Stimulated activated CD4-positive, alpha-beta T cell treated with anti-CD3 and anti-CD28 coated beads, TNF-alpha, amount 100 ng/mL, for 24 hours (primary cell): ENCODE measurements at places on chromosomes 5 and 9.

DNA sequence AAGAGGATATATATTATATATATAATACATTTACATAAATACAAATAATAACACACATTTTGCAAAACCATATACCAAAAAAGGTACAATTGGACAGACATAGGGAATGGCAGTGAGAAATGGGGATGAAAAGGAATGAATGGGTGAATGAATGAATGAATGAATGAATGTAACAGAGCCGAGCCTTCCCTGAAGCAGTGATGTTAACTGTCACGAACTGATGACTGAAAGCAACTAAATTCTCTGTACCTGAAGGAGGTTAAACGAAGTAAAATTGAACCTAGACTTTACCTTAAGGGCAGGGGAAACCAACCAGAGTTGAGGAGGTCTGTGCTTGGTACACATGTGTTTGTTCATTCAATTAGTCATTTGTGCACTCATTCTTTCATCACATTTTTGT, 169.6 kb upstream of the TBC1D2 start:
- no peak for DNase-seq

DNA sequence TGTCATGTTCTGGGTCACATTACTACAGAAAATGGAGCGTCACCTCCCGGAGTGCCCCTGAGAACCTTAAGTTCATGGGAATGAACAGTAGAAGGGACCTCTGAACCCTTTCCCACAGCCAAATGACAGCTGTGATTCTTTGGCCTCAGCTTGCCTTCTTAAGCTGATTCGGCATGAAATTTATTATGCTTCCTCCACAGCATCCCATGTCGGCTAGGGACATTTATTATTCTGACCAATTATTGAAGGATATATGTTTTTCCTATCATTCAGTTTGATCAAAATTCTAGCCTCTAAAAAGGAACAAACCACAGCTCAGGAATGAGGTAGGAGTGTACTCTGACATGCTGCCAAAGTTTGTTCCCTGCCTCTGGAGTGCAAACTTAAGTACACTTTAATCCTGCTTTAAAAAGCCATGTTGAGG, 440.6 kb downstream of the CETN3 start:
- DNase-seq, result no peak

GRCh38 chr9:129615407-129616285, 5.3 kb downstream of the C9orf50 start:
- no peak for DNase-seq

DNA sequence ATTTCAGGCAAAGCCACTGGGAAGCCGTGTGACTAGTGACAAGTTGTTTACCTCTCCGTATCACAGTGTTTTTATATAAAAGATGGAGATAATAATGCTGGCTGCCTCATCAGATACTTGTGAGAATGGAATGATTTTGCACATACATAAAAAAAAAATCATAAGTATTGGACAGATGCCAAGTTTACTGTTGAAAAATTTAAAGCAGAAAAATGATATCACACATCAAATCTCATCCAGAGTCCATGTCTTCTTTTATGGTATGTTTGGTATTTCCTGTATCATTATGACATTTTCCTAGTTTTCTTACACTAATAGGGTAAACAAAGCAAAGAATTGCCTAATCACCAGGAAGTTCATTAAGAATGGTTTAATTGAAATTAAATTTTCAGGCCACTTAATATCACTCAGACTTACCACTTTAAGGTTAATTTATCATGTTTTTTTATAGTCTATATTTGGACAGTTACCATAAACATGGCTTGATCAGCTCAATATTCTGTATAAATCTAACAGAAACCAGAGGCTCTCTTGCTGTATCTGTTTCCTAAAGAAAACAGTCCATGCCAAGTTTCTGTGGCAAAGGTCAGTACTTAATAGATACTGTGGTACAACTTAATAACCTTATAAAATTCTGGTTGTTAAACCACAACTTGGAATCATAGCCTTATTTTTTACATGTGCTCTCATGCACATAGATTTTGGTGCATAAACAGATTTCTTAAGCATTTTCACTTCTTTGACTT, 656.5 kb upstream of the RIOK2 start:
- no peak for DNase-seq

DNA sequence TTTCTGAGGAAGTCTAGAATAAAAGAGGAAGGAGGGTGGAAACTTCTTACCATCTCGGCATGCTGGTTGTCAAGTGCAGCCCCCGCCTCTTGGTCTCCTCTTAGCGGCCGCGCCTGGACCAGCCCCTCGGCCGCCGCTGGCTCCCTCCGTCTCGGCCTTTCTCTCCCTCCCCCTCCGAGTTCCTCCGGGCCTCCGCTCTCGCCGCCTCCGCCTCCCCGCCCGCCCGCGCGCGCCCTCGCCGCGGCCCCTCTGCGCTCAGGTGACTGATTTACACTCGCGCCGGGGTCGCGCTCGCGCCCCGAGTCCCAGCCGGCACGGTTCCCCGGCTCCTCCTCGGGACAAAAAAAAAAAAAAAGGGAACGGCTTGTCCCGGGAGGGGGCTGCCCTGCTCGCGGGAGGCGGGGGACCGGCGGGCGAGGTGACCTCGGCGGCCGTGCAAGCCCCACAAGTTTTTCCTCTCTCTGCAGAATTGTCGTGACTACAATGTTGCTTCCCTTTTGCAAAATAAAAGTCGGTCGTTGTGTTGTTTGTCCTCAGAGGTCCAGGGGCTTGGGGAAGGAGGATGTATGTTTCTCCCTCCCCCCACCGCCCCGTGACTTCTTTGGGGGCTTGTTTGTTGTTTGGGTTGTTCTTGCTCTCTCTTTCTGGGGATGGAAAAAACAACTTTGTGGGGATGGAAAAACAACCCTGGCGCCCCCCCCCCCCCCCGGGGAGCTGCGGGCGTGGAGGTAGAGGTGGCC, at the start of gene BNC2:
Gene BNC2 (minus strand): TSS at position 75 of the 740 bp plus-strand sequence. CDS start 22 bp downstream, at position 53.
- no peak for DNase-seq

DNA sequence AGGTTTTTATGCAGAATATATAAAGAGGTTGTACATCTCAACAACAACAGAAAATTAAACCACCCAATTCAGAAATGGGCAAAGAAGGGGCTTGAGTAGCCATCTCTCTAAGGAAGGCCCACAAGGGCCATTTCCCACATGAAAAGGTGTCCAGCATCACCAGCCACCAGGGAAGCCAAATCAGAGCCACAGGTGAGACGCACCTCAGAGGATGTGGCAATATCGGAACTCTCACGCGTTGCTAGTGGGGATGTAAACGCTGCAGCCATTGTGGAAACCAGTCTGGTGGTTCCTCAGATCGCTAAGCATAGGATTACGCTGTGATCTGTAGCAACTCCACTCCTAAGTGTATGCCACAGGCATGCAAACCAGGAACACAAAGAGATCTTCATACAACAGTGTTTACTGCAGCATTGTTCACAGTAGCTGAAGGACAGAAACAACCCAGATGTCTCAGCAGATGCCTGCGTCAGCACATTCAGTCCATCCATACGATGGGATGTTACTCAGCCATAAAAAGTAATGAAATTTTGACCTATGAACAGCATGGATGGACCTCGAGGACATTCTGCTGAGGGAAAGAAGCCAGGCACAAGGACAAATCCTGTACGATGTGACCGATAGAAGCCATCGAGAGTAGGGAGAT, 84.3 kb upstream of the CACNA1B start:
- no peak for DNase-seq

DNA sequence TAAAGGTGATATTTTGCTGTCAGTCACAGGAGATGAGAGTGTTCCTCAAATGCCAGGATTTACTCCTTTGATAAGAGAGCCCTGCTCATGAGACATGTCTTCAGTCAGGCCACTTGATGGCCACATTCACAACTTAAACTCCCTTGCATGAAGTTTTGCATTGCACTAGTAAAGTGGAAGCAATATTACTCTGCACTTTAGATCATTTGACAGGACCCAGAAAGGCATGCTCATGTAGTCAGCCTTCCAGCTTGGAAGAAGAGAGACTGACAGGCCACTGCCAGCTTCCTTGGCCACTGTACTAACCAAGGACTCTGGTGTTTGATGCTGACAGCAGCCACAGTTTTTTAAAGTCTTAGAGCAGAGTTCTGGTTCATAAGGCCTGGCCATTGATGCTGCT, 42.6 kb downstream of the NPR3 start:
- no peak for DNase-seq

DNA sequence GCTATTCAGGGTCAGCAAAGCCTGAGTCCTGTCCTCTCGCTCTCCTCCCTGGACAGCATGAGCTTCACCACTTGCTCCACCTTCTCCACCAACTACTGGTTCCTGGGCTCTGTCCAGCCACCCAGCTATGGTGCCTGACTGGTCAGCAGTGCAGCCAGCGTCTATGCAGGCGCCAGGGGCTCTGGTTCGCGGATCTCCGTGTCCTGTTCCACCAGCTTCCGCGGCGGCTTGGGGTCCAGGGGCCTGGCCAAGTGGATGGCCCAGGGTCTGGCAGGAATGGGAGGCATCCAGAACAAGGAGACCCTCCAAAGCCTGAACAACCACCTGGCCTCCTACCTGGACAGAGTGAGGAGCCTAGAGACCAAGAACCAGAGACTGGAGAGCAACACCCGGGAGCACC, 8.6 kb downstream of the NIPBL start:
- no peak for DNase-seq

- DNase-seq, result no peak
Observed at GRCh38 chr9:129850821-129851550, 15.7 kb downstream of the USP20 start.

DNA sequence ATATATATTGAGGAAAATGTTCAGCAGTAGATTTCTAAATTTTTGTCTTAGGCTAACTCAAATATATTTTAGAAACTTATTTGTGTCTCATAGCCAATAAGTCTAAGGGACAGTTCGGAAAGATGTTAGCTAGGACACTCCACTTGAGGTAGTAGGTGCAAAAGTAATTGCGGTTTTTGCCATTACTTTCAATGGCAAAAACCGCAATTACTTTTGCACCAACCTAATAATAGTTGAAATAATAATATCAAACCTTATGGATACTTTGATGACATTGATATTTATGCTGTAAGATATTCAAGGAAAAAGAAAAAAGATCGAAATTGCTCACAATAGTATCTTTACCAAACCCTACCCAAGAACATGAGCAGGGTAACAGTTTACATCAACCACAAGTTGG, 555.5 kb upstream of the ST8SIA4 start:
- DNase-seq, result no peak

GRCh38 chr9:3478549-3478953, 47.2 kb downstream of the RFX3 start:
- DNase-seq, result no peak

GRCh38 chr5:137696481-137696880, 39.4 kb downstream of the KLHL3 start:
- DNase-seq, result peak; percentile 12

DNA sequence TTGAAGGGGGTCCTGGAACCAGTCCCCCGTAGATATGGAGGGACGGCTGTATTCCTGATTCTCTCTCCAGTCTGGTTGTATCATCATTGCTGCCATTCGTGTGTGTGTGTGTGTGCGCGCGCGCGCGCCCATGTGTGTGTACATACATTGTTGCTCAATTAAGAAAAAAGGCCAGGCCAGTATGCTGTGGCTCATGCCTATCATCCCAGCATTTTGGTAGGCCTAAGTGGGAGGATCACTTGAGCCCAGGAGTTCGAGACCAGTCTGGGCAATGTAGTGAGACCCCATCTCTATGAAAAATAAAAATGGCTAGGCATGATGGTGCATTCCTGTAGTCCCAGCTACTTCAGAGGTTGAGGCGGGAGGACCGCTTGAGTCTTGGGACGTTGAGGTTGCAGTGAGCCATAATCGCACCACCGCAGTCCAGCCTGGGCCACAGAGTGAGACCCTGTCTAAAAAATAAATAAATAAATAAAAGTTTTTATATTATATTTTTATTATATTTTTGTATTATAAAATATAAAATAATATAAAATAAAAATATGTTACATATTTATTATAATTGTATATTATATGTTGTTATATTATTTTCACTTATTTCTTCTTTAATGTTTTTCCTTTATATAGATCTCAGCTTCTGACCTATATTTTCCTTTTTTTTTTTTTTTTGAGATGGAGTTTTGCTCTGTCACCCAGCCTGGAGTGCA, 53.2 kb downstream of the SPIN1 start:
- no peak for DNase-seq

- no peak for DNase-seq
Observed at GRCh38 chr9:18077941-18078678, 395.8 kb upstream of the ADAMTSL1 start.

GRCh38 chr9:109391176-109391575, 70.3 kb upstream of the EPB41L4B start:
- no peak for DNase-seq

DNA sequence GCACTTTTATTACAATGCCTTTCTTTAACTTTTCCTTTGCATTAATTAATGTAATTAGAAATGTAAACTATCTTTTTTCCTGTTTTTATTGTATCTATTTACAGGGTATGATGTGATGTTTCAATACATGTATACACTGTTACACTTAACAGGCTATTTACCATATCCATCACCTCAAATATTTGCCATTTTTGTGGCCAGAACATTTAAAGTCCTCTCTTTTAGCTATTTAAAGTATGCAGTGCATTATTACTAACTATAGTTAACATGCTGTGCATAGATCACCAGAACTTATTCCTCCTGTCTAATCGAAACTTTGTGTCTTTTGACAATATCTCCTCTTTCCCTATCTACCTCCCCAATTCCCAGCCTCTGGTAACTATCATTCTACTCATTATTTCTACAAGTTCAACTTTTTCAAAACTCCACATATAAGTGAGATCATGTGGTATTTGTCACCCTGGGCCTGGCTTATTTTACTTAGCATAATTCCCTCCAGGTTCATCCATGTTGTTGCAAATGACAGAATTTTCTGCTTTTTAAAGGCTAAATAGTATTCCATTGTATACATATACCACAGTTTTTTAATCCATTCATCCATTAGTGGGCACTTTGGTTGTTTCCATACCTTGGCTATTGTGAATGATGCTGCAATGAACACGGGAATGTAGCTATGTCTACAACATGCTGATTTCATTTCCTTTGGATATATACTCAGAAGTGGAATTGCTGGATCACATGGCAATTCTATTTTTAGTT, 32.8 kb downstream of the OR2K2 start:
- no peak for DNase-seq

GRCh38 chr5:14337593-14337992, 194.5 kb downstream of the TRIO start:
- no peak for DNase-seq

GRCh38 chr9:136690806-136691261, 3.6 kb upstream of the AGPAT2 start:
- DNase-seq, result no peak

- no peak for DNase-seq
Observed at GRCh38 chr9:91683269-91683668, 259.6 kb upstream of the NFIL3 start.

- no peak for DNase-seq
Observed at GRCh38 chr9:7332780-7333179, 466.8 kb downstream of the DMAC1 start.
